Activated CD4-positive, alpha-beta T cell treated with anti-CD3 and anti-CD28 coated beads, Interleukin-2, amount 50 U/mL, for 4 hours (primary cell): ENCODE measurements at places on chromosomes 4 and X.

DNA sequence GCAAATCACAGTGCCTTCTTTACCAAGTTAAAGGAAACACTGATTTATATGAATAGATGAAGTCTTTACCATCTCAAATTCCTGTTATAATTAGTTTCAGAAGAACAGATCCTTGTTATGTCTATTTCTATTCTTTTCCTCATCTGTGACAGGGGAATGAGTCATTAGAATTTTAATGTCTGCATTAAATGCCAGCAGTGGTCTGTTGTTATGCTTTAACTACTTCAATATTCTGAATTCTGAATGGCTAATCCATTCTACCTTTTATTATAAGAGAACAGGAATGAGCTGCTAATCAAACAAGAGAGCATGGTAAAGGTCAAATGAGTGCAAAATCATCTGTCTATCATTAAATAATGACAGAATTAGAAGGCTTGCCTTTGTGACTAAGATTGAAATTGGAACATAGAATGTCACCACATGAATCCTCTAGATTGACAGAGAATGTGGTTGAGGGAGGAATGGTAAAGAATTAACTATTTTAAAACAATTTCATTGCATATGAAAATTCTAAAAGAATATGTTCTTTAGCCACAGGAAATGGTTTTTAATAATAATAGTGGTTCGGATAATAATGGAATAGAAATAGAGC lies 935.5 kb downstream of the ADGRL3 start:
- DNase-seq = no peak

DNA sequence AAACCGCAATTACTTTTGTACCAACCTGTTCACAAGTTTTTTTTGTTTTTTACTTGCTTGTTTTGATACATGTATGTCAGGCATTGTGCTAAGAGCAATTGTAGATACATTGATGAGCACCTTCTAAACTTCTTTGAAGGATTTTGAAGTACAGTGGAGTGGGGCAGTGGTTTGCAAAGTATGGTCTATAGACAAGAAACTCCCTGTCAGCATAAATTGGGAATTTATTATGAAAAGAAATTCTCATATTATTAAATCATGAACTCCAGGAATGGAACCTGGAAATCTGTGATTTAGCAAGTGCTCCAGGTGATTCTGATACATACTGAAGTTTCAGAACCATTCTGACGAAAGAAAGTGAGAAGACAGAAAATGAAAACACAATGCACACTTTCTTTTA lies 733.4 kb downstream of the C4orf33 start:
- DNase-seq = no peak

- no peak for DNase-seq
Observed at GRCh38 chr4:184320631-184321030, 103.0 kb upstream of the ENPP6 start.

DNA sequence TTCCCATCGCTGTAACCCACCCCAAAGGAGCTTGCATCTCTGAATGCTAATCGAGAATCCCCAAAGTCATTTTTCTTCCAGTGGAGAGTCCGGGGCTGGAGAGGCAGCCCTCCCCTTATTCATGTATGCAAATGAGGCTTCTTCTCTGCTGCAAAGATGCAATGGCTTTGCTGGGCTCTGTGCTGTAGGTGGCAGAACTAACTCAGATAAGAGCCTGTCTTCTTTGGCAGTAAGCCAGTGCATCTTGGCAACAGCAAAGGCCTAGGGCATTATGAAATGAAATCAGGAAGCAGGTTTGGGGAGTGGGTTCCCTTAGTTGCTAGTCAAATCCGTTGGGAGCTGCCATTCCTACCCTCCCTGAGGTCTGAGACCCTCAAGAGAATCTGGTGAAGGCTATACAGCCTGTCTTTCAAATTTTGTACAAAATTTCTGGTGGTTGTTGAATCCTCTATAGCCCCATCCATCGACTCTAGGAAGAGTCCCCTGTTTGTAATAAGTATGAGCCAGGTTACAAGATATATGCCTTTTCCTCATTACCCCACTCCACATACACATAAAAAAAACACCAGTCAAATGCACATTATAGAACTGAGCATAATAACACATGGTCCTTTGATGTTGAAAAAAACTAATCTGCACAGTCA lies 290.6 kb upstream of the TAPT1 start:
- DNase-seq = no peak

DNA sequence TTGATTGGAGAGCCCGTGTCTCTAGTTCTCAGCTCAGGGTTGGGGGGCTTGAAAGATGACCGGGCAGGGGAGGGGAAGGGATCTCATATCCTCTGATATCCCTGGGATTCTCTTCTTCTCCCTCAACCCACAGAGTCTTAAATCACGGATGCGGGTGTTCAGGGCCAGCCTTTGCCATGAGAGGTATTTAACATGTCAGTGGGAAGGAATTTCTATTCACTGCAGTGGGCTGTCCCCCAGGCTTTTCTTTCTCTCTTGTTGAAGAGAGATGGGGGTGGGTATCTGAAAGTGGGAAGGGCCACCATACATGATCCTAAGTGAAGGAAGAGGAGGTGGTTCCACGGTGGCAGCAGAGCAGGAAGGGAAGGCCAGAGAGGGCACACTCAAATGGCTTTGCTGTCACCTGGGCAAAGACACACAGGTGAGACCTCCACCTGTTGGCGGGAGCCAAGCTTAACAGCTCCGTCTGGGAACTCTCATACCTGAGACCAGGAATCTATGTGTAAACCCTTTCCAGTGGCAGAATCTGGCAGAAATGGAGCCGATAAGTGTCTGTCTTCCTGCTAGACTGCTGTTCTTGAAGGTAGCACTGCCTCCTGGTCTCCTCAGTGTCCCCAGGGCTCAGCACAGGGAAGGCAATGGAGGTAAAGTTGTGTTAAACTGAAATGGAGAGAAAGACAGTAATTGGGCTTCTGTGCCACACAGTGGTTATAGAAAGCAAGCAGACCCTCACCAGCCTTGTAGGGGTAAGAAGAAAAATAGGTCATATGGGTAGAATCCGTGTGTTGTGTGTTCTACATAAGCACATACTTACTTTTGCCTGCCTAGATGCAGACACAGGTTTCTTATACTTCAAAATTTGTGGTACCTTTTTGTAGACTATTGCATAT lies 49.4 kb downstream of the RHOH start:
- no peak for DNase-seq

DNA sequence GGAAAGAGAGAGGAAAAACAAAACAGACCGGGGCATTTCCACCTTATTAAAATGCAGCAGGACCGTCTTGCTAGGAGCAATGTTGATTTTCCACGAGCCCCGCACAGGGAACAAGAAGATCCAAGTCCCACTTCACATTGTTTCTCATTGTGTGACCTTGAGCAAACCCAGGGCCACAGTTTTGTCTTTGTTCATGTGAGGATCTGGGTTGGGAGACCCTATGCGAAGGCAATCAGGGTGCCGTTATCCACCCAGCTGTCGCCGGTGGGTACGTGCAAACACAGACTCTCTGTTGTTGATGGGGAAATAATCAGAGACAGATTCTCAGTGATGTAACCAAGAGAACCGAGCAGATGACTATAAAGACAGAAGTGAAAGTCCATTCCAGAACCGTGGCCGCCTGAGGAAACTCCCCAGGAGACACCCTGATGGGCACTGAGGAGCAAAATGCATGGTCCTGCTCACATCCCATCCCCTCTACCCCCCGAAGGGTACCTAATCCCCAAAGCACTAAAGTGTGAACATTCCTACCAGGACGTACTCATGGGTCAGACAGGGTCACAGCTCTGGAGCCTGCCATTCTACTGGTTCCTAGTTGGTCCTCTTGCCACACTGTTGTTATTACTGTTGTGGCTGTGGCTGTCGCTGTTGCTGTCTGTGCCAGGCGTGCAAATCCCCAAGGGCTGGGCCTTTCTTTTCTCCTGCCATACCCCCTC lies 102.7 kb upstream of the RBPJ start:
- DNase-seq = no peak

DNA sequence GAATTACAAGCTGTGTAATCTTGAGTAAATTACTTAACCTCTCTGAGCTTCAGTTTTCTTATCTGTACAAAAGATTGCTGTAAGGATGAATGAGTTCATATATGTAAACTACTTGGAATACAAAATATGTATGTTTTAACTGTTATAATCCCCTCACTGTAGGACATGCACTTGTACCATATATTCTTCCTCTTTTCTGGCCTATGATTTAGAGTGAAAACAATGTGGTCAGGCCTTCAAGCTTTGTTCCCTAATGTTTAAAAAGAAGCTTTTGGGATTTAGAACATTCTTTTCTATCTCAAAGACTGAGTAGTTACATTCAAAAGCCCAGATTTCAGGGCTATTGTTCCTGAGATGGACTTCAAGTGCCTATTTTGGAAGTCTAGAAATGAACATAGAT lies 26.7 kb upstream of the GPRIN3 start:
- DNase-seq = no peak

- no peak for DNase-seq
Observed at GRCh38 chrX:152861116-152861515, 30.3 kb downstream of the NSDHL start.
